Thoracic aorta endothelial cell (primary cell): ENCODE measurements at places on chromosomes 3 and 15. TPM values are rescaled to one million over a fixed set of nuclear protein-coding genes. Genes with fewer than 3 reads are reported as not detected.

IP6K1 gene
- total RNA-seq = 44.5 and 53.0 TPM in 2 replicates

CSPG5 gene
- total RNA-seq = 0.40 and 0.79 TPM in 2 replicates

CAND2 gene
- 1.6 and 4.5 TPM in 2 replicates for total RNA-seq

SNX22 gene
- 0.65 and 1.5 TPM in 2 replicates for total RNA-seq

POTEB2 gene
- total RNA-seq = not detected in 2 replicates

SLC2A2 gene
- not detected in 2 replicates for total RNA-seq

ST3GAL6 gene
- total RNA-seq = 21.5 and 36.7 TPM in 2 replicates

ISL2 gene
- 0.13 and 0.14 TPM in 2 replicates for total RNA-seq

SLCO2A1 gene
- total RNA-seq = 0.93 and 2.2 TPM in 2 replicates

MFAP1 gene
- 28.4 and 32.7 TPM in 2 replicates for total RNA-seq

TRH gene
- not detected in 2 replicates for total RNA-seq

ATP13A5 gene
- not detected in 2 replicates for total RNA-seq
